ENCODE measurements at places on chromosomes 6 and 20.

DNA sequence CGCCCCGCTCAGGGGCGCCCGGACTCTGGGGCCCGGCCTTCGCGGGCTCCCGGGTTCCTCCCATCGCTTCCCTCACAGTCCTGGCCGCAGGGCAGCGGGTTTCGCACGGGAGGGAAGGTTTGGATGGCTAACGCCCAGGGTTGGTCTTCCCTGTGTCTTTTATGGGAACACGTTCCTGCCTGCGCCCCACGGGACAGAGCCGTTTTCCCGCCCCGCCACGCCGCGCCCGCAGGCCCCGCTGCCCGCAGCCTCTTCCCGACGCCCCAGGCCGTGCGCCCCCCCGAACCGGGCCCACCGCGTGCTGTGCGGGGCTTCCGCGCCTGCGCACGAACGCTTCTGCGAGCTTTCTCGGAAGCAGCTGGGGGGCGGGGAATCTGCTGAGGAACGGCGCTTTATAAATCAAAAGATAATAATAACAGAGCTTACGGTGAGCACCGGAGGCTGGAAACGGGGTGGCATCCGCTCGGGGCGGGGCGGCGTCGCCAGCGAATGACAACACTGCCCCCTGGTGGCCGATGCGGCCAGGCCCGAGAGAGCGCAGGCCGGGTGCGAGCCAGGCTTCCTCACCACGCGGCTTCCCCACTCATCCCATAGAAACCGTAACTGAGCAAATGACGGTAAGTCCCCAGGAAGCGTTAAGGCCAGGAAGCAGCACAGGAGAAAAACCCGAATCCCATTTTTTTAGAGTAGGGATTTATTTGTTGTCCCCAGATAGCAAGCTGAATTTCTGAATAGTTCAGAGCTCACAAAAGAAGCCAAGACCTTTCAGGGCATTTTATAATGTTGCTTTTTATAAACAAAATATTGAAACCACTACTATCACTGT lies 116.4 kb downstream of the MYLK4 start:
- peak; percentile 85 for DNase-seq

DNA sequence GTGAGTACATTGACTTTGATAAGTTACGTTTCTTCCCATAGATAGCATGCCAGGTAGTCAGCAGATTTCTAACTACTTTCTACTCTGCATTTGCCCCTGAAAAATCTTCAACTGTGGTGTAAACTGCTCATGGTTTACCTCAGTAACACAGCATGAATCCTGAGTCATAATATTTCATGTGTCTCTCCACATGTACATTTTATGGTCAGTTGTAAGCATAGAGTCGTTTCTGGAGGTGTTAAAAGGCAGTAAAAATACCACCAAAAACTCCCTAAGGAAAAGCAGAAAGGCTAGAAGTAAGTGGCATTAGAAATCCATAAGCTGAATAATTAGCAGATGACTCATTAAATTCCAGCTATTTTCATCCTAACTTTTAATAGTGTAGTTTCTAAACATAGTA lies 4.1 kb upstream of the GPR63 start:
- peak; percentile 83 for DNase-seq

DNA sequence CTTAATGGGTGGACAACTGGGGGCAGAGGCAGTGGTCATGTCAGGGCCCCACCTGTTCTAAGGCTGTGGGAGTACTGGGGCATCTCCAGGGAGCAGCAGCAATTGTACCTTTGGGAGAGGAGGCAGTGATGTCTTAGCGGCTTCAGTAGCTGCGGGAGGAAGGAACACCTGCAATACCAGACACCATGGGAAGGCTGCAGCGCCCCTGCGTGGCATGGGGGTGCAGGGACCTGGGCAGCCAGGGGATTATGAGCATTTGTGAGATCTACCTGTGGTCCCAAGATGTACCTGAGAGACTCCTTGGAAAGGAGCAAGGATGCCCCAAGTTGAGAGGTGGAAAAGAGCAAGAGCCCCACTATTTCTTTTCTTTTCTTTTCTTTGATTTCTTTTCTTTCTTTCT lies 112.1 kb upstream of the GPR6 start:
- DNase-seq: no peak

DNA sequence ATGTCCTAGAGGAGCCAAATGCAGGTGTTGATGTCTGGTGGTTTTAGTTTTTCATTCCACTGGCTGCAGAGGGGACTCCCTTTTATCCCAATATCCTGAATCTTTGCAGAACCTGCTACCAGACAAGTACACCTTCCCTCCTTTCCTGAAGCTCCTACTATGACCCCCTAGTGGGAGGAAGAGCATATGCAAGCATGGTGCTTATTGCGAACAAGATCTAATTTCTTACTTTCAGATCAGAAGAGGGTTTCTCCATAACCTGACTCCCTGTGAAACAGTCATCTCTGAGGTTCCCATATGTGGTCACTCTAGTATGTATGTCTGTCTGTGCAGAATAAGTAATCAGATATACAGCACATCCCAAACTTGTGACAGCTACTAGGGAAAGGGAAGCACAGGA lies 277.2 kb downstream of the ARHGAP18 start:
- no peak for DNase-seq

- no peak for DNase-seq
Observed at GRCh38 chr20:6277661-6278240, 154.9 kb upstream of the FERMT1 start.

GRCh38 chr20:8287340-8287739 lies 155.3 kb downstream of the PLCB1 start:
- DNase-seq: no peak

DNA sequence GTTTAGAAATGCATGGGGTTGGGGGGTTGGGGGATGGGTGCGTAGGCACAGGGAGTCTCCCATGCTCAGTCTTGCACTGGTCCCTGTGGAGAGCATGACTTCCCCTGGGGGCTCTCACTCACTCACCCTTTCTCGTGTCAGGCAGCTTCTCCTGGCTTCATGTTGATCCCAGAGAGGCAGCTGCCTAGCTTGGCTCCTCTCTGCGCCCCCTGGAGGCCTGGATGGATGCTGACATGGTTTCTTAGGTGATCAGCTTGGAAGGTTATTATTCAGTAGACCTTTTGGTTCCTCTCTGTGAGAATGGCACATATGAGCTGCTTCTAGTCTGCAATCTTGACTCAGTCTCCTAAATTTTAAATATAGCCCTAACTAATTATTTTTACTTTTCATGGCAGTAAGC lies 109.3 kb upstream of the FAM83B start:
- DNase-seq: no peak

- peak; percentile 56 for DNase-seq
Observed at GRCh38 chr6:104682722-104683643, 176.7 kb downstream of the HACE1 start.

- no peak for DNase-seq
Observed at GRCh38 chr6:156280065-156280464, 497.1 kb upstream of the ARID1B start.

DNA sequence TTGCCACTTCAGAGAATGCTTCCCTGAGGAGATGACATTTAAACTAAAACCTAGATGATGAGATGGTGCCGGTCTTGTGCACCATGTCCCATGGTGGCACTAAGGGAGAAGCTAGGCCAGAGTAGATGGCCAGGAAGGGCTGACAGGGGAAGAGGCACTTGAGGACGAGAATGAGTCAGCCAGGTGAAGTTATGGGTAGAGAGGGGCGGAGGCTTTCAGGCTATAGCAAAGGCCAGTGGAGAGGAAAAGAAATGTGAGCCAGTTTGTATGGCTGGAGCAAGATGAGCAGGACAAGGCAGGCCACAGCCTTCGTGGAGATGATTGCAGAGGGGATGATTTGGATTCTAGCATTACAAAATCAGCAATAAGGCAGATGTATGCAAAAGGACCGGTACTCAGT lies 44.7 kb upstream of the ADGRF4 start:
- DNase-seq: no peak

- no peak for DNase-seq
Observed at GRCh38 chr6:15481390-15482291, 181.2 kb downstream of the DTNBP1 start.

DNA sequence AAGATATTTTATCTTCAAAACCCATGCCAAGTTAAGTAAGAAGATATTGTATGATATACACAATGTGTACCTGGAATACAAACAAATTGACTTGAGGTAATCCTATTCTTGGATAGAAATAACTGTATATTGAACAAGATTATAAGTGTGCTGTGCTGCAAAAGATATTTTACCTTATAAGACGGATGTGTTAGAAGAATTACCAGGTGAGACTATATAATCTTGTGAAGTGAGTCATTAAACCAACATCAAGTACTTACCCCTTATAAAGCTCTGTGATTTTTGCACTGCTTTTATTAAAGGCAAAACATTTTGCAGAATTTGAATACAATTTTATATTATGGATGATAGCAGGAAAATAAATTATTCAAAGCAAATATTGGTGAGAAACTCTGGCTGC lies 570.0 kb downstream of the MMUT start:
- DNase-seq: no peak

DNA sequence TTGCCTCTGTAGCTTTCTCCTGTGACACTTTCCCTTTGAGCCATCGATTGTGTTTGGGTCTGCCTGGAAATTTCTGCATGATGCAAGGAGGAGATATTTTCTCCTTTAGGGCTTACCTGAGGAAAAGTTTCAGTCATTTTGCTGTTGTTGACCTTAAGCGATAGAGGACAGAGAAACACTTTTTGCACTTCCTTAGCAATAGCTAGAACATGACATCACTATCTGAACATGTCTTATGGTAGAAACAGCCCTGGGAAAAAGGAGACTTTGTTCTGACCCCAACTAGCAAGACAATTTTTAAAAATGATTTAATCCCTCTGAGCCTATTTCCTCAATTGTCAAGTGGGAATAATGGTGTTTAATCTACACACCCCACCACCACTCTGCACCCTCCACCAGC lies 9.7 kb upstream of the FILIP1 start:
- peak; percentile 24 for DNase-seq

GRCh38 chr6:108473197-108473596 lies 87.5 kb upstream of the FOXO3 start:
- DNase-seq: no peak

- DNase-seq: peak; percentile 70
Observed at GRCh38 chr20:11204926-11205768, 531.3 kb upstream of the JAG1 start.

DNA sequence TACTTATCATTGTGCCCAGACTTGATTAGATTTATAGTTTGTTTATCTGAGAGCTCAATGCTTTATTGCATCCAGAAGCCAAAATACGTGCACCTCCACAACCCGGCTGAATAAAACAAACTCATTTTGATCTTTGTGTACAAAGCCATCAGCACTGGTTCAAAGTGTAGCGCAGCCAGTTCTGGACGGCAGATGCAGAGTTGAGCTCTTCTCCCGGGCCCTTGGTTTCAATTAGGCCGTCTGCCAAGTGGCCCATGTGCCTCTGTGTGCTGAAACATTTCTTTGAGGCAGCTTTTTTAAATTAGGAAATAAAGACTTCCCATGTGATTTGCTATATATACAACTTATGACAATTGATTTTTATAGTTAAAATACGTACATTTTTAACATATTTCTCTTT lies 96.2 kb upstream of the RSPO3 start:
- DNase-seq: peak; percentile 61

DNA sequence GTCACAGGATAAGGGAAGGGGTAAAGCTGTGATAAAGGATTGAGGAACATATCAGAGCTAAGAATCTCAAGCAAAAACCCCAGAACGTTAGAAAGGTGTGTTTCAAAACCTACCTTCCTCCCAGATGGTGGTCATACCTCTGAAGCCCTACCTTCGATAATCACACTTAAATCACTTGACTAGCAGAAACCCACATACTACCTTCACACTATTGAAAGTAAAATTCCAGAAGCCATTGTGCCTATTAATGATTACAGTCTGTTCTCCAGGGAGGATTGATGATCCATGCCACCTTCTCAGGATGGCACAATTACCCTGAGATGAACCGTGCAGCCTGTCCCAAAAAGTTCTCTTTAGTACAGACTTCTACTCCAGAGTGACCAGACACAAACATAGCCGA lies 72.3 kb upstream of the SOX4 start:
- DNase-seq: no peak

- peak; percentile 17 for DNase-seq
Observed at GRCh38 chr6:33843131-33844121, 39.6 kb upstream of the MLN start.

- DNase-seq: no peak
Observed at GRCh38 chr20:20785226-20785625, 72.8 kb upstream of the RALGAPA2 start.

GRCh38 chr6:161143663-161144430 lies 130.0 kb downstream of the AGPAT4 start:
- no peak for DNase-seq

GRCh38 chr20:32224463-32224862 lies 16.8 kb downstream of the POFUT1 start:
- DNase-seq: no peak

GRCh38 chr6:33816911-33817310 lies 13.1 kb upstream of the MLN start:
- no peak for DNase-seq

DNA sequence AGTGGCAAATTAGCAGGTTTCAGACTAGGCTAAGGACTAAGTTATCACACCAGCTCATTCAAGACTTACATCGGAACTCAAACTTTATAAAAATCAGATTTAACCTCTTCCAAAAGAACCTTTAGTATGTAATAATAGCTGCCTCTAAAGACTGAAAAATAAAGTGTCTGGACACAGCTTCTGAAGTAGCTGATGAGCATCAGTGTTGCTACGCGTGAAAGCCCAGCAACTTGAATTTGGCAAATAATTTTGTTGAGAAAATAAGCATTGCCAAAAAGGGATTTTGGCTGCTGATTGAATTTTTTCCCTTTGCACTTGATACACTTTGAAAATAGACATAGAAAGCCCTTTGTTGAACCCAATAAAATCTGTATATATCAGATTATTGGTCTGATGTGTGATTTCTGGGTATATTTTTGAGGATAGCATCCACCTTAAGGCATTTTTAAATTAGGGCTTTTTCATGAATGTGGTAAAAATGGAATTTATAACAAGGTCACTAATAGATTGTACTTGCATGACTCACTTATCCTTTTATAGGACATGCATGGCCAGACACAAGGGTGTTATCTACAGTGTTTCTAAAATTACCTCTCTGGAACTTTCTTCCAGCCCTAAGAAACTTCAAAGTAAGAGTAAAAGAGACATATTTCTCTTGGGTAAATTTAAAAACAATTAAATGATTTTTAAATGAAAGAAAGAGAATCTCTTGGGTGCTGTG lies 350.4 kb downstream of the TENT5A start:
- DNase-seq: peak; percentile 42

GRCh38 chr6:151784441-151785214 lies 22.9 kb upstream of the ESR1 start:
- DNase-seq: peak; percentile 15

DNA sequence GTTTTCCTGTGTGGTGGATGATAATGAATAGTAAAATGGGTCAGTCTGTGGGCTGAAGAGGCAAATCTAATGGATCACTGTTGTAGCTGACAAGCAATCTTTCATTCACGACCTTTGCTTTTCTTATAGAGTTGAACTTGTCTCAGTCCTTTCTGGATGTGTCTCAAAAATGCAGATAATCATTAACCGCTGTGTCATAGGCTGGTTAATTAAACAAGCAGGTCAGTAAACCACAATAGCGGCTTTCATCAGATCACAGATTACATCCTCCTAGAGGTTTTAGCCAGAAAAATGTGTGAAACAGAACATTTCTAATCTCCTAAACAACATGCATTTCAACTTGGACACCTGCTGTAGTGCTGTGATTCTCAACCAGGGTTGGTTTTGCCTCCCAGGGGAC lies 2.5 kb upstream of the METTL24 start:
- DNase-seq: no peak
